ENCODE measurements at places on chromosomes 5 and 9. TPM values are rescaled to one million over a fixed set of nuclear protein-coding genes. Genes with fewer than 3 reads are reported as not detected.

GRCh38 chr5:133939668-133940067, 28.8 kb downstream of the C5orf15 start:
- no peak for DNase-seq

DNA sequence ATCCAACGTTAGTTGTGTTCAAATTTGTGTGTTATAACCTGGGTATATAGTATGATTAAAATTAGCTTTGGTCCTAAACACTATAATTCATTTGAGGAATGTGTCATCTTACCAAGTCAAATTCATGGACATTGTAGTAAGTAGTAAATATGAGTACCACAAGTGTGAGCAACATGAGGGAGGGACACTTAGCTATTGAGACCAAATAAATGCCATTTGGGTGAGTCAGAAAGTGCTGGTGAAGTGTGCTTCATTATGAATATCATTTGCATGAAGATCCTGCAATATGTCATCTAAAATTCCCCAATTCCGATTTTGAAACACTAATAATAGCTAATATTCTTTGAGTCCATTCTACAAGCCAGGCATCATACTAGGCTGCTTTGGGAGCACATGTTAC, 336.7 kb upstream of the KIF2A start:
- peak; percentile 88 for DNase-seq

The OR1J2 gene
- polyA plus RNA-seq, result not detected

The SOX30 gene
- polyA plus RNA-seq, result not detected

The CCNI2 gene
- polyA plus RNA-seq, result 0.19 TPM

- DNase-seq, result no peak
Measured at GRCh38 chr9:131736431-131736830, 3.4 kb downstream of the RAPGEF1 start.

The F12 gene
- polyA plus RNA-seq, result 12.3 TPM

The EFNA5 gene
- polyA plus RNA-seq, result 2.7 TPM

The LRRC19 gene
- polyA plus RNA-seq, result not detected

DNA sequence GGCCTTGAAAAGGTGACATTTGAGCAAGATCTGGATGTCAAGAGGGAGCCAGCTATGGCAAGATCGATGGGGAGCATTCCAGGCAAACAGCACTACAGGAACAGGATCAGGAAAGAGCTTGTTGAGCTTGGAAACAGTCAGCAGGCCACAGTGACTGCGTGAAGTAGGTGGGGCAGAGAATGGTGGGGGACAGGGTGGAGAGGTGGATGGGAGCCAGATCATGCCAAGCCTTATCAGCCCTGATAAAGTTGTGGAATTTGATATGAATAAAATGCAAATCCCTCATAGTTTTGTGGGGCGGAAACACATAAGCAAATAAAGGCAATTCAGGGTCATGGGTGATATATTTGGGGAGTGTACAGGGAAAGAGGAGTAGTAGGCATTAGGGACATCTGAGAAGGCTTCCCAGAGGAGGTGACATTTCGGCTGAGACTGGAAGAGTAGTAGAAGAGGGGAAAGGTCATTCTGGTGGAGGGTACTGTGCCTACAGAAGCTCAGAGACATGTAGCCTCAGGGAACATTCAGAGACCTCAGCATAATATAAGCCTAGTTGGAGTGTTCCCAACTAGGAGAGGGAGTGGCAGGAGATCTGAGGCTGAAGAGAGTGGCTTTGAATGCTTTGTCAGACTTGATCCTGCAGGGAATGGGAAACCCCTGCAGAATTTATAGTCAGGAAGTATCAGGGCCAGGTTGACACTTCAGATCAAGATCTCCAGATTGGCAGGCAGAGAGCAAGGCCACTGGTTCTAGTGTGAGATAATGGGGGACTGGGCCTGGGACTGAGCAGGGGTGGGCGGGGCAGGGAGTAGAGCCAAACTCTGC, 9.7 kb upstream of the CYSTM1 start:
- DNase-seq, result no peak

- no peak for DNase-seq
Measured at GRCh38 chr5:170105642-170106611, at the start of gene FOXI1. FOXI1 (plus strand) TSS chr5:170105897; CDS start chr5:170105958, 61 bp downstream.

The CAMK4 gene
- polyA plus RNA-seq, result 0.41 TPM

The SLC34A3 gene
- not detected for polyA plus RNA-seq

GRCh38 chr5:87372705-87373104, 40.0 kb downstream of the CCNH start:
- DNase-seq, result no peak

The GABRB2 gene
- polyA plus RNA-seq, result not detected

- DNase-seq, result no peak
Measured at GRCh38 chr5:14710313-14710994, 45.9 kb downstream of the OTULIN start.

GRCh38 chr5:143796125-143796524, 15.8 kb upstream of the HMHB1 start:
- DNase-seq, result no peak
